Psoas muscle (tissue), 8 donors: ENCODE measurements at places on chromosomes 1 and 21.

- DNase-seq, result no peak
Observed at GRCh38 chr21:33640697-33641351, 717 bp downstream of the CRYZL1 start.

- DNase-seq, result no peak
Observed at GRCh38 chr1:113275083-113275482, 115.2 kb upstream of the MAGI3 start.

DNA sequence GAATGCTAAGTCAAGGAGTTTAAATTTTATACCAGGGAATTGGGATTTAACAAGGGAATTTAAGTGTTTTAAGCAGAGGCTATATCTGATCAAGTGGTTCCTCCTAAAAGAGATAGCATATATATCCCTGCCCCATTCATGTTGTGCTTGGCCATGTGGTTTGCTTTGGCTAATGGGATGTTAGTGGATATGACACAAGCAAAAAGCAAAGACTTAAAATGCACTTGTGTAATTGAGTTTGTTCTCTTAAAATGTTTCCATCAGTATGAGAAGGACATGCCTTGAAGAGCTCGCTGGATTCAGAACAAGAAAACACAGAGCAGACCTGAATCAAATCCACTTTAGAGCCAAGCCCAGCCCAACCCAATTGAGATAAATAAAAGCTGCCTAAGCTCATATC, 22.4 kb downstream of the C1orf87 start:
- DNase-seq, result no peak

- no peak for DNase-seq
Observed at GRCh38 chr1:186026946-186027345, 292.8 kb downstream of the HMCN1 start.

- no peak for DNase-seq
Observed at GRCh38 chr1:206518743-206519142, 11.4 kb downstream of the RASSF5 start.

DNA sequence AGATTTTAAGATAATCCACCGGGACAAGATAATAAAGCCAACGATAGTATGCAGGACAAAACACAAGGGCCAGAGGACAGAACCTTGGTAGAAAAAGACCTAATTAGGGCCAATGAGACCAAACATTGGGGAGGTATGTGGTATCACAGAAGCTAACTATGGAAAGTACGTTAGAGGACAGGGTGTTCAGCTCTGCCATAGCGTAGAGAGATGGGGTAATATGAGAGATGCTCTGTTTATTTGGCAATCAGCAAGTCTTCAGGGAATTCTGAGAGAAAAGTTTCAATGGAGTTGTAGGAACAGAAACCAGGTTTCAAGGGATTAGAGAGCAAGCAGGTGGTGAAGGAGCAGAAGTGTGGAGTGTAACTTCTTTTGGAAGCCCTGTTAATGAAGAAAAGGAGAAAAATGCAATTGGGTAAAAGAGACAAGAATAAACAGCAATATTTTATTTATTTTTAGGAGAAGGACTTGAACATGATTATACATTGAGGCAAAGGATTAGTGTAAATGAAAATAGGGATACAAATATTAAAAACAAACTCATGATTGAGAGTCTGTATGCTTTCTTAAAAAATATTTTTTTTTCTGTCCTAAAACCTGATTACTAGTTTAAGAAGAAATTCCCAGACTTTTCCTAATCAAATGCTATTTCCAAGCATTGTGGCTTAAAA, 24.0 kb downstream of the EEIG2 start:
- no peak for DNase-seq

DNA sequence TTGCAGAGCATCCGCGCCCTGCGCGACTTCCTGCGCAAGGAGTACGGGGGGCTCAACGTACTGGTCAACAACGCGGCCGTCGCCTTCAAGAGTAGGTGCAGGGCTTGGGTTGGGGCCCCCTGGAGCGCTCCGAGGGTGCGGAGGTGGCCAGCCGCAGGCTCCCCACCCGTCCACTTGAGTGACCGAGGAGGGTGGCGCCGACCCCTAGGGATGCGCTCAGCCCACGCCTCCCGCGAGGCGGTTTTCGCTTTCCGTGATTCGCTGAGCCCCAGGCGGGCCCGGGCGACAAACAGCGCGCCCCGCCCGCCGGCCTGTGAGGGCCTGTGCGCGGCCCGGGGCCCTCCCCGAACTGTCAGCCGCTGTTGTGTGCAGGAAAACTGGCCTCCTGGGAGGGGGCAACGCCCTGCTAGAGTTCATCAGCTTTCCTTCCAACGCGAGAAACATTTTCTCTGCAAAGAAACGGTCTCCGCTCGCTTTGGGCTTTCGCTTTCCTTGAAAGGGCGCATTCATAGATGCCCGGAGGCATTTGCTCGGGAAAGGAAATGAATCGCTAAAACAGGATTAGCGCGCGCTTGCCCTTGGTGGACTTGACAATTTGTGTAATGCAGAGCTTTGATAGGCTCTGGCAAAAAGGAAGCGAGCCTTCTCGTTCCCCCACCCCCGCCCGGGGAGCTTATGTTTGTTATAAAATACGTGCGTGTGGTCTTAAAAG, 668 bp downstream of the CBR3 start:
- DNase-seq, result peak; percentile 88

GRCh38 chr21:28235169-28235895, 757.3 kb downstream of the LTN1 start:
- DNase-seq, result no peak

- no peak for DNase-seq
Observed at GRCh38 chr21:9760398-9761074, 760.8 kb upstream of the TPTE start.

- peak; percentile 37 for DNase-seq
Observed at GRCh38 chr1:27571439-27572018, 32.4 kb downstream of the AHDC1 start.

GRCh38 chr1:165476776-165477175, 31.9 kb upstream of the RXRG start:
- no peak for DNase-seq

GRCh38 chr21:27740084-27740483, 773.2 kb upstream of the ADAMTS5 start:
- no peak for DNase-seq

DNA sequence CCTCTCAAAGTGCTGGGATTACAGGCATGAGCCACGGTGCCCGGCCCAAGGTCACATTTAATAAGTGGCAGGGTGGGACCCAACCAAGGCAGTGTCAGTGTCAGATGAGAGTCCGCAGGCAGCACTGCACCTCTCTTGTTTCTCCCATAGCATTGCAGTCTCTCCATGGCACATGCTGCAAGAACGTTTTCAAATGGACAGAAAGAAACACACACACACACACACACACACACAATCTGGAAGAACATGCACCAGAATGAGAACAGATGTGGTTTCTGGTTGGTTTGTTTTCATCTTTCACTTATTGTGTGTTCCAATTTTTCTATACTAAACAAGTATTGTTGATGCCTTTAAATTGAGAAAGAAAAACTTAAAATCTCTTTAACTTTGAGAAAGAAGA, 126.5 kb downstream of the SYF2 start:
- DNase-seq, result no peak

GRCh38 chr1:201023517-201023902, at the start of gene KIF21B:
KIF21B (minus strand) TSS chr1:201023714; CDS start chr1:201023383, 331 bp downstream.
- peak; percentile 82 for DNase-seq

DNA sequence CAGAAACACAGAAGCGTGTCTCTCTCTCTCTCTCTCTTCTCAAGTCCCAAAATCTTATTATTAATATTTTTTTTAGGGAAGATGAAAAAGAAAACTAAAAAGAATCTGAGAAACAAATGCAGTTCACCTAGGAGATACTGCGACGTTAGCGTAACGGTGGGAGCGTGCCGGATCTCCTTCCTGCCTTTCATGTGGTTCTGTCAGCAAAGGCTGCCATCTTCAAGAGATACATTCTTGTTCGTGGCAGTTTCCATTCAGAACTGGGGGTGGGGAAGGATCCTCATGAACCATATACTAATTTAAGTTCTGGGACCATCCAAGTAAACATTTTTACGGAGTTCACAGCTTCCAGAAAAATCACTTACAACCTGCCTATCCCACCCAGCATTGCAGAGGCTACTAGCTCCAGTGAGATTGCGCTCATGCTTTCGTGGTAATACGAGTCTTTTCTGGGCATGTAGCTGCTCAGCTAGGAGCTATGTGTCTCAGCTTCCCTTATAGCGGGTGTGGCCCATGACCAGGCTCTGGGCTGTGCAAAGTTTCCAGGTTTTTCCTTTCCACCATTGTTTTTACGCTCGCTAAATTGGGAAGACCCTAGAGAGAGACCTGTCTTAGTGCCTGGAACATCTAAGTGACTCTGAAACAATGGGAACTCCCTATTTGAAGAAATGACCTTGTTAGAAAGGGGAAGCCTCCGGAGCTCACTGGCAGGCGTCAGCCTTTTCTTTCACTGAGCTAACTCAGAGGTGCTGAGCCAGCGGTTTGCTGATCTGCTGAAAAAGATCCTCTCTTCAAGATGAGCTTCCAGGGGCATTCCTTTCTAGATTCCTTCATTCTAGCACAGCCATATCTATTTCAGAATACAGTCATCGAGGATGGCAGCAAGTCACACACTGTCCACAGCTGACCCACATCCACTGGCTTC, 17.3 kb downstream of the SLAMF1 start:
- peak; percentile 33 for DNase-seq

DNA sequence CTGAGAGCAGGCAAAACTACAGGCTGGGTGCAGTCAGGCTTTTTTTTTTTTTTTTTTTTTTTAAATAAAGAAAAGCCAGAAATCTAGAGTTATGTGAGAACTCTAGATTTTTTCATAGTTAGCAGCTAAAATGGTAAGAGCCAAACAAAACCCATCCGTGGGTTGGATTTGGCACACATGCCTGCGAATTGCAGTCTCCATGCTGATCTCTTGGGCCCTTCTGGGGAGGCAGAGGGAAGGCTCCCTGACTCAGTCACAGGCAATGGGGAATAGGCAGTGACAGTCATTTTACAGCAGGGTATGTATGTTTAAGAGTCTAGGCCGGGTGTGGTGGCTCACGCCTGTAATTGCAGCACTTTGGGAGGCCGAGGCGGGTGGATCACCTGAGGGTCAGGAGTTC, 2.6 kb downstream of the TXLNA start:
- DNase-seq, result no peak

GRCh38 chr1:8169364-8170058, 143.4 kb upstream of the ERRFI1 start:
- DNase-seq, result no peak

DNA sequence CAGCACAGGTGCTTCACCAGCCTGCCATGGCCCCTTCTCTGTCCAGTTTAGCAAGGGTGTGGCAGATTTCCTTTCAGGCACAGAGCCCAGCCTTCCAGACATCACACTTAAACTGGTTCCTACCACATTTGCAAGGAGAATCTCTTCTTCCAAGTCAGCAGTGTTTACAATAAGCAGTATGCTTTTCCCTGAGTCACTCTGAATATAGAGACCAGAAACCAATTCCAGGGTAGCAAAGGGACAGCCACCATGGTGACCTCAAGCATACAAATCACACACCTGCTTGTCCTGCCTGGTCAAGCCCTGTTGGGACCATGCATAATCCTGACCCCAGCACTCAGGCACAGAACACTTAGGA, 8.7 kb upstream of the CBR3 start:
- no peak for DNase-seq

DNA sequence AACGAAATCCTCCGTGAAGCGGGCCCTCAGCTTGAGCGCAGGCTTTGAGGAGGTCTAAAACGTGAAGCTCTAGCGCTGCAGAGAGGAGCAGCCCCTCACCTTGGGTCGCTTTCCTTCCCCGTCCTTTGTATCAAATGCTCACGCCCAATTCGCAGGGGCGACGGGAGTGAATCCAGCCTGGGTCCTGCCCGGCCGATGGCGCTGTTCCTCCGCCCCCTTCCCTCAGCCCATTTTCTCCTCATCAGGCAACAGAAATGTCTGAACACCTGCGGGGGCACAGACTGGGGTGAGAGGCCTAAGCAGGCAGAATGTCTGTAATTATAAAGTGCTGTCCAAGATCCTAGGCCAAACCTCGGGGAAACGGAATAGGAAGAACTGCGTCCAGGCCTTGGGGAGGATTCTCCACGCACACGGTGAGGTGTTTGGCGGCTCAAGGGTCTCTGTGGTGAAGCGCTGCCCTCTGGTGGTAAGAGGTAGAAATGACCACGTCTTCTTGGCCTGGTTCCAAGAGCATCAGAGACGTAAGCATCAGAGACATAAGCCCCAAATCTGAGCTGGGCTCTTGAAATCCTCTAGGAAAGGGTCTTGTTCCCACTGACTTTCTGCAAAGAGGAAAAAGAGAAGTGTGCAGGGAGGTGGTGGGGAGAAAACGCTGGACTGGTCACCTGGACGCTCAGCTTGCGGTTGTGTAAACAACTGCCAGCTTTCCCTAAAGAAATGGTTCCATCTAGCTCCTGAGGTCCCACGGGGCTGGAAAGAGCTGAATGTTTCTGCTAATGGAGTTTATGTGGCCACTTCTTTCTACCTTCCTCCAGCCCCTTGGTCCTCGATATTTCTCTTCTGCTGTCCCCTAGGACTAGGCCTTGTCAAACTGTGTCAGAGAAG, 92.1 kb upstream of the CD53 start:
- DNase-seq, result peak; percentile 61

GRCh38 chr1:231272880-231273279, 31.9 kb downstream of the GNPAT start:
- no peak for DNase-seq

DNA sequence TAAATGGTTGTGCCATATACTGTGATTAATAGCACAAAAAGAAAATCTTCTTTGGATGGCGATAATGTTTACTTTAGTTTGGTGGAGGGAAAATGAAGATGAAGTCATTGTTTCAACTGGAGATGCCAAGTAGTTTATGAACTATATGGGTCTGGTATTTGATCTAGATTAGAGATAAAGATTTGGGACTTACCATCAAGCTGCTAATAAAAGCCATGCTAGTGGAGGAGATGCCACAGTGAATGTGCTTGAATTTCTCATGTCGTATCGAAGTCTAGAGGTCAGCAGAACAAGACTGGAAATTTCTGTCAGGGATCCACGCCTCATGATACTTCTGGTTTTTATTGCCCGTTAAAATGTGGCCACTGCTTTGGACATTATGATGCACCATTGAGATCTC, 742.0 kb downstream of the NCAM2 start:
- no peak for DNase-seq

DNA sequence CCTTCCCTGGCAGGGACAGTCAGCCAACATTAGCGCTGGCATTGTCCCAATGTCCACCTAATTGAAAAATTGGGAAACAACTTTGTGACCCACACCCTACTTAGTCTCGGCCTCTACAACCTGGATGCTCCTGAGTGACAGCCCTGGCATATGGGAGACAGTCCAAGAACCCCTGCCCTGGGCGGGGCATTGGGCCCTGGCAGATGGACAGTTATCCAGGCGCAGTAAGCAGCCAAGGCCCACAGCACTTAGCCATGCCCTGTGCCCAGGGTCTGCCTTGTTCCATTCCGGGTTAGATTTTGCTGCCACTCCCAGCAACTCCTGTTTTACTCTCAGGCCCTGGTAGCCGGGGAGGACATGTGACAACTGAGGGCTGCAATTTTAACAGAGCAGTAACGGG, 50.3 kb downstream of the NFASC start:
- DNase-seq, result no peak

DNA sequence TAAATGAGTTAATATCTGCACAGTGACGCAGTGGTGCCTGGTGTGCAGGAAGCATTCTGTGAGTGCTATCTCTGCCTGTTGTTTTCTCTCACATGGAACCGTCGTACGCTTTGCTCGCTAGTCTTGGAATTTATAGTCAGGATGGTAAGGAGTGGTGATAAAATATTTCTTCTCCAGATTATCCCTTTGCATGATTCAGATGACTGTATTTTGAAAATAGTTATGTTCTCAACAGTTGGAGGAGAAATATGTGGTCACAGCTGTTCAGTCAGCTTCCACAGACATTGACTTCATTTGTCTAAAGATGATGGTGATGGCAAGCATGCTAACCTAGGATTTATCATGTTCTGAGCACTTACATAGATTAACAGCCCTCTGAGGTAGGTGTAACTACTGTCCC, 41.3 kb upstream of the VAMP3 start:
- DNase-seq, result no peak

GRCh38 chr1:237316352-237316751, 274.4 kb downstream of the RYR2 start:
- DNase-seq, result no peak
